Glutamatergic neuron (in vitro differentiated cells): ENCODE measurements at places on chromosomes 16 and 17.

- no peak for DNase-seq
Measured at GRCh38 chr16:8689686-8690085, 15.3 kb downstream of the ABAT start.

- no peak for DNase-seq
Measured at GRCh38 chr16:25079637-25080378, 31.7 kb upstream of the LCMT1 start.

DNA sequence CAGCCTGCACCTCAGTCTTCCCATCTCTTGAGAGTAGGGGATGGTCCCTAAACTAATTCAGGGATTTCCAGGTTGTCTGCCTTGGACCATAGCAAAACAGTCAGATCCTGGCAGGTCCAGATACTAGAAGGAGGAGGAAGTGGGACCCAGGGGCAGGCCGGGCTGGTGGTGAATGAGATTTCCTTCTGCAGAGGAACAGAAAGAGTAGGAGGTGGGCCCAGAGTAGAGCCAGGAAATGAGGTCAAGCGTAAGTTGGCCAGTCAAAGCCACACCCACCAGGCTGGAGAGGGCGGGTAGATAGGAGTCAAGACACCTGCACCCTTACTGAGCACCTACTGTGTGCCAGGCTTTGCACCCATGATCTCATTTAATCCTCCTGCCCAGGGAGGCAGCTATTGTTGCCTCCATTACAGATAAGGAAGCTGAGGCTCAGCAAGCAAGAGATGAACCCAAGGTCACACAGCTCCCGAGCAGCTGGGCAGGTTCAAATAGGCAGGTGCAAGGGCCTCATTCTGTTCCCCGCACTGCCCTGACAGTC, 2.6 kb downstream of the CDH5 start:
- DNase-seq: no peak

- no peak for DNase-seq
Measured at GRCh38 chr17:13268791-13269595, 251.2 kb upstream of the ELAC2 start.

GRCh38 chr17:75645889-75646637, 12.8 kb downstream of the SMIM5 start:
- no peak for DNase-seq

DNA sequence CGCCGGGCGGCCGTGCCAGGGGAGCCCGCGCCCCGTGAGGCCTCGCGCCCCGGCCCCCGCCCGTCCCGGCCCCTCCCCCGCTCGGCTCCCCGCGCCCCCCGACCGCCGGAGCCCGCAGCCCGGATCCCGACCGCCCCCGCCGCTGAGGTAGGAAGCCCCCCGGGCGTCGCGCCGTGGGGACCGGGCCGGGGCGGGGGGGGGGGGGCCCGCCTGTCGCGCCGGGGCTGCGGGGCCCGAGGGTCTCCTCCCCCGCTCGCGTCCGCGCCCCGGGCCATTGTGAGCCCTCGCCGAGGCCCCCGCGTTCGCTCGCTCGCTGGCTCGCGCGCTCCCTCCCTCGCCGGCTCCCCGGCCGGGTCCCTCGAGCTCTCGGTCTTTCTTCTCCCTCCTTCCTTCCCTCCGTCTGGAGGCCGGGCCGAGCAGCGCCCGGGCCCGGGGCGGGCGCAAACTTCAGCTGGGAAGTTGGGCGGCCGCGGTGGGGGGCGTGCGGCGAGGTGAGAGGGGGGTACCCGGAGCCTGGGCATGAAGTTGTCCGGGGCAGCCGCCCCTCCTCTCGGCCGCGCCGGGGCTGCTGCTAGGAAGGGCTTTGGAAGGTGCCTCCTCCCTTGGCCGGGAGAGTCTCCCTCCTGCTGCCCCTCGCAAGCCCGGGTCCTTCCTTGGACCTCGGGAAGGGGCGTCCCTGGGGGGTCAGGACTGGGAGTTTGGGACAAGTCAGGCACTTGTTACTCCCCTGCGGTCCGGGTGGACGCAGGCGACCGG, 419 bp downstream of the GLIS2 start:
- DNase-seq: peak; percentile 62

DNA sequence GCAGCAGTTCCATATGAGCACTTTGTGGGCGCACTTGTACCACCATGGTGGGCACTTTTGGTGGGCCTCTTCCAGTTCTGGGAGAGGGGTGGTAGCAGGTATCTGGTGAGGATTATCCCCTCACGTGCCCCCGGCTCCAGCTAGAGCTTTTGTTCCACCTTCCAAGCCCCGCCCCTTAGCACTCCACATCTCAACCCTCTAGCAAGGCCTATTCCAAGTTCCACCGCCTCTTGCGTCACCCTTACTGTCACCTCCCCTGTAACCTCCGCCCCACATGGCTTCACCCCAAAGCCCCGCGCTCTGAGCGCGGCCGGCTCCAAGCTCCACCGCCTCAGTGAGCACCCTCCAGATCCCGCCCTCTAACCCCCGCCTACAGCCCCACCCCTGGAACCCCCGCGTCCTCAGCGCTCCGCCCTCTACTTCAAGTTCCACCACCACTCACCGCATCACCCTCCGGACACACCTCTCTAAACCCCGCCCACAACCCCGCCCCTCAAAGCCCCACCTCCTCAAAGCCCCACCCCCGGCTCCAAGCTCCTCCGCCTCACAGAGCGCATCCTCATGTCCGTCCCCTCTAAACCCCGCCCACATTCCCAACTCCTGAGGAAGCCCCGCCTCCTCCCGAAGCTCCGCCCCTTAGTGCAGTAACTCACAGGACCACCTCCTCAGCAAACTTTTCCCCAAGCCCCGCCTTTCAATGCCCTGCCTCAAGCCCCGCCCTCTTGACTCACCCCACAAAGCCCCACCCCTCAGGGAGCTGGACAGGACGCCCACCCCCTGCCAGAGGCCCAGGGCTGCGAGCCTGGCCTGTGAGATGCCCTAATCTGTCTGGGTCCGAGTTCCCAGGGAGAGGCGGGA, 11.1 kb downstream of the SCN4A start:
- DNase-seq: peak; percentile 74

DNA sequence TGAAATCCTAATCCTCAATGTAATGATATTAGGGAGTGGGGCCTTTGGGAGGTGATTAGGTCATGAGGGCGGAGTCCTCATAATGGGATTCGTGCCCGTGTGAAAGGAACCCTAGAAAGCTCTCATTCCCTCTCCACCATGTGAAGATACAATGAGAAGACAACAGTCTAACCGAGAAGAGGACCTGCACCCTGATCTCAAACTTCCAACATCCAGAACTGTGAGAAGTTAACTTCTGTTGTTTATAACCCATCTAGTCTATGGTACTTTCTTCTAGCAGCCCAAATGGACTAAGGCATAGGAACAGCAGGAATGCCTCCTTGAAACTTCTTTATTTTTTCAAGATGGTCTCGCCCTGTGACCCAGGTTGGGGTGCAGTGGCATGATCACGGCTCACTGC, 24.7 kb downstream of the WSB1 start:
- DNase-seq: no peak

GRCh38 chr16:23016368-23016767, 132.9 kb downstream of the USP31 start:
- no peak for DNase-seq

DNA sequence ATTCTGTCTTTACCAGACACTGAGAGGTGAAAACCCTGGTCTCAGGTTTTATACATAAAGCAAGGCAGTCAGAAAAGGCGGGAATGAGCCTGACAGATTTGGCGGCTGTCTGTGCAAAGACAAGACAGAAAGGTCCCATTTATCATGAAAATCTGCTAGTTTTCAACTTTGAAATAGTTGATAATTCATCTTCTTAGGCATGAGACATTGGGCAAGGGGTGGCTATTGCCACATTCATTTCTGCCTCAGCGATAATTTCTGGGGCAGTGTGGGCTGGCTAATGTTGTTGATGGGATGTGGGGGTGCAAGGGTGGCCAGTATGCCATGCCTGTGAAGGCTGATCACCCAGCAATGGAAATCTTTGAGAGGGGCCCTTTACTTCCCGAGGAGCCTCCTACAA, 173.8 kb upstream of the RPH3AL start:
- DNase-seq: no peak

- DNase-seq: no peak
Measured at GRCh38 chr17:9101356-9101755, 80.0 kb downstream of the NTN1 start.

DNA sequence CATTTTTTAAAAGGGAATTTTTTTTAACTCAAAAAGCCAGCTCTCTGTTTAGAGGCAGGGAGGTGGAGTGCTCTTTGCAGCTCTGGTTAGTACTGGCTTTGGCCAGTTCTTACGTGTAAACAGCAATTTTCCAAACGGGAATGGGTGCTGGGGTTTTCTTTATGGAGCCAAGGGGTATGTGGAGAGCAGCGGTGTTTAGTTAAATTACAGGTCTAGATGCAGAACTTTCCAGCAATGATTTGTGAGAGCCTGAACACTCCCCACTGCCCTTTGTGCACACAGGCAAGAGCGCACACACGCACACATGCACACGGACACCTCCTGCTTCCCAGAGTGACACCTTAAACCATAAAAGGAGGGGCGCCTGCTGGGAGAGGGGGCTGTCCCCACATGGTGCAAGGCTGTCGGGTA, 140.2 kb downstream of the MSI2 start:
- DNase-seq: peak; percentile 68

GRCh38 chr17:72205357-72205756, 84.5 kb downstream of the SOX9 start:
- DNase-seq: peak; percentile 46
